ENCODE measurements at places on chromosomes 1 and 21.

- DNase-seq: no peak
Measured at GRCh38 chr1:176785791-176786190, 322.8 kb downstream of the PAPPA2 start.

DNA sequence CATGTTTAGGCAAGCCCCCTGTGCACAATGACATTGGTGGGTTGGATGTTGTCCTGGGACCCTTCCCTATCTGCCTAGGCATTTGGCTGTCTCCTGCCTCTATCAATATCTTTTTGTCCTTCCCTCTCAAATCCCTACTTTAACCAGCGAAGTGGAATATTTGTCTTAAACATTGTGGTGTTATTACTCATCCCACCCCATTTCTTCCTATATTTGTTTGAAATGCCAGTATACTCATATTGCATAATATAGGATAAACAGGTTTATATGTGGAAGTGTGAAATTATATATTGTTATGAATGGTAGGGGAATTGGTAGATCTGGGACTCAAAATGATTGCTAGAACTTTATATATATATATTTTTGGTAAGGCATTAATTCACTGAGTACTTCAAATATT, 80.0 kb downstream of the ADGRL2 start:
- DNase-seq: no peak

DNA sequence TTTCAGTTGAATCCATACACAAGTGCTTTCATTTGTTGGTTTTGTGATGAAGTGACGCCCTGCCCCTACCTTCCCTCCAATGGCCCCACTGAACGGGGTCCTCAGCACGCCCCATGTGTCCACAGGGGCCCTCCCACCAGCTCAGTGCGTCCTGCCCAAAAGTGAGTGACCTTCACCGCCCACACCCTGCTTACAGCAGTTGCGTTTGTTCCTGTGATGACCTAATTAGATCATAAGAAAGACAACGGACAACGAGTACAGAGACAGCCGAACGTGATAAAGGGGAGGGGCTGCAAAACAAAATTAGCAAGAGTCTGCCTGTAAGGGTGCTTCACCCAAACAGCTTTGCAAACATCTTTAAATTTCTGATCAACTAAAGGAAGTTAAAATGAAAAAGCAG, 38.2 kb upstream of the RIPK4 start:
- DNase-seq: no peak

- no peak for DNase-seq
Measured at GRCh38 chr1:30754684-30755171, 2.8 kb downstream of the LAPTM5 start.

GRCh38 chr1:198268784-198269645, 112.2 kb downstream of the NEK7 start:
- no peak for DNase-seq

DNA sequence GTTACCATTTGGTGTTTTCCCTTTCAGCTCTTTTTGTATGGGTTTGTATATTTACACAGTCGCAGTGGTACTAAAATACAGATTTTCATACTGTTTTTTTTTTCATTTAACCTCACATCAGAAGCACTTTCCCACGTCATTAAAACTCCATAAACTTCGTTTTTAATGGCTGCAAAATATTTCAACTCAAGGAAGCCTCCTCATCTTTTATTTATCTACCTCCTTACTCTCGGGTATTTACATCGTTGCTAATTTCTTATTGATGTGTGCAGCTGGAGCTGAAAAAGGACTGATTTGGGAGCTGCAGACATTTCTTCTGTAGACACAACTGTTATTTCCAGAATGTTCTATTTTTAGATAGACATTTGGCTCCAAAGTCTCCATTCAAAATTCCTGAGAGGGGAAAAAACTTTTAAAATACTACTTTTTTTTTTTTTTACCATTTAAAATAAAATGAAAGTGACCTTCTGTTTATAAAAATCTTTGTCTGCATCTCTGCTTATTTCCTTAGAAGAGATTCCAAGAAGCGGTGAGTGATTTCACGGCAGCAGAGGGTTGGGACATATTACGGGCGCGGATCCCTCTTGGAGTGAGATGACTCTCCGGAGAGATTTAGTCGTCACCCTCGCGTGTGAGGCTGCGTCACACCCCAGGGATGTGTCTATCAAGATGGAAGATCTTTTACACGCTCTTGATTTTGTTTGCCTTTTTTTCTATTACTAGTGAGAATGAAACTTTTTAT, 10.1 kb downstream of the RUNX3 start:
- DNase-seq: no peak

- DNase-seq: no peak
Measured at GRCh38 chr1:92754000-92754718, 30.7 kb downstream of the EVI5 start.

GRCh38 chr1:205495237-205495823, 9.1 kb upstream of the CDK18 start:
- no peak for DNase-seq

GRCh38 chr1:98172022-98172421, 251.2 kb upstream of the DPYD start:
- no peak for DNase-seq

DNA sequence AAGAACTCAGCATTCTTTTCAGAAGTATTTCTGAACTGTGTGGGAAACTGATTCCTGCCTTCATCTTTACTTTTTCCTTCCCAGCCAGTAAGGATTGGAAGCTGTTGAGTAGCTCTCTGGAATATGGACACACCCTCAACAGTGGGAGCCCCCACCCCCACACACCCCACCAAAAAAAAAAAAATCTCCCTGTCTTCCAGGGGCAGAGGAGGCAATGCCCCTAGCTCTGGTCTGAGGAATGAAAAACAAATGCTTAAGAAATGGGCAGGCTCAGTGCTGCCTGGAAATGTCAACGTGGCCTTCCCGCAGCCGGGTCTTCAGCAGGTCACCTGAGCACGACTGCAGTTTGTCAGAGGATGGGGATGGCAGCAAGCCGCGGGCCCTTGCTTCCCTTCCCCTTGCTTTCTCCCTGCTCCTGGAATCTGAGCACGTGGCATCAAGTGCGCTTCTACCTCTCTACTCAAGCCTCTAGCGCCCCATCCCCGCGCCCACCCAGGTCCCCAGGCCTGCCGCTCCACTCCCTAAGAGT, 479 bp downstream of the RGS16 start:
- no peak for DNase-seq

GRCh38 chr1:44784094-44785028, 3.6 kb downstream of the BEST4 start:
- no peak for DNase-seq

DNA sequence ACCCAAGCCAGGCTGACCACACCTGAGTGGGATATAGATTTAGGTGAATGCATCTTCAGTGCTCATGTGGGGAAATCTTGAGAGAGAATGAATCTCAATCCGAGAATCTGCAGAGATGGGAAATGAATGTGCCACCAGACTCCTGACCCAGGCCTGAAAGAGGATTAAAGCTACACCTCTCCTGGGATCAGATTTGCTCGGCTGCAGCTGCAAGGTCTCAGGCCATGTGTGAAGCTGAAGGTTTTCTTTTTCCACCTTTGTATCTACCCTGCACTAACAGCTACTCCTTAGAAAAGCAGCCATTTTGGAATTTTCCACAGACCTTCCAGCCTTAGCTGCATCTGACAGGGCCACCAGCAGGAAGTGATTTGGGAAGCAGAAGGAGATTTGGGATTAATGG, 18.3 kb downstream of the GPR3 start:
- no peak for DNase-seq

DNA sequence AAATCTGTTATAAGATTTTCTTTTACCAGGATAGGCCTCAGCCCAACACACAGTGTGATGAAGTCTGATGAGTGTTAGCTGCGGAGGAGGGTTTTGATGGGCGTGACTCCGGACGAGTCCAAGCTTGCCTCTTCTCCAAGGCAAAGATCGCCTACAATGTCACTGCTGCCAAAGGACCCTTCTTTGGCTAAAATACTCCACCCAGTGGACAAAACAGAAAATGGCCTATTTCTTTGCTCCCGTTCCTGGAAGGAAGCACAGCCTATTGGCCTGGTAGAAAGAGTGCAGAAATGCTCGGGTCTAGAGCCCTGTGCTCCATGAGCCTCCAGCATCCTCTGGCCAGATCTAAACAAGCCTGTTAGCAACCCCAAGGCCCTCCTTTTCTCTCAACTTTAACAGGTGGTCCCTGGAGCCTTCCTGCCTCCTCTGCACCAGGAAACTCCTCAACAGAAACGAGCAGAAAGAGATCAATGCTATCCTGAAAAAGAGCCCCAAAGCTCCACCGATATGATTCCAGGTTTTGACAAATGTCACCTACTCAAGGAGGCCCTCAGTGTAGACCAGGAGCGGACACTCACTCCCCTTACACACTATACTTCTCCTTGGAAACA, 3.4 kb upstream of the CASQ2 start:
- peak; percentile 66 for DNase-seq

DNA sequence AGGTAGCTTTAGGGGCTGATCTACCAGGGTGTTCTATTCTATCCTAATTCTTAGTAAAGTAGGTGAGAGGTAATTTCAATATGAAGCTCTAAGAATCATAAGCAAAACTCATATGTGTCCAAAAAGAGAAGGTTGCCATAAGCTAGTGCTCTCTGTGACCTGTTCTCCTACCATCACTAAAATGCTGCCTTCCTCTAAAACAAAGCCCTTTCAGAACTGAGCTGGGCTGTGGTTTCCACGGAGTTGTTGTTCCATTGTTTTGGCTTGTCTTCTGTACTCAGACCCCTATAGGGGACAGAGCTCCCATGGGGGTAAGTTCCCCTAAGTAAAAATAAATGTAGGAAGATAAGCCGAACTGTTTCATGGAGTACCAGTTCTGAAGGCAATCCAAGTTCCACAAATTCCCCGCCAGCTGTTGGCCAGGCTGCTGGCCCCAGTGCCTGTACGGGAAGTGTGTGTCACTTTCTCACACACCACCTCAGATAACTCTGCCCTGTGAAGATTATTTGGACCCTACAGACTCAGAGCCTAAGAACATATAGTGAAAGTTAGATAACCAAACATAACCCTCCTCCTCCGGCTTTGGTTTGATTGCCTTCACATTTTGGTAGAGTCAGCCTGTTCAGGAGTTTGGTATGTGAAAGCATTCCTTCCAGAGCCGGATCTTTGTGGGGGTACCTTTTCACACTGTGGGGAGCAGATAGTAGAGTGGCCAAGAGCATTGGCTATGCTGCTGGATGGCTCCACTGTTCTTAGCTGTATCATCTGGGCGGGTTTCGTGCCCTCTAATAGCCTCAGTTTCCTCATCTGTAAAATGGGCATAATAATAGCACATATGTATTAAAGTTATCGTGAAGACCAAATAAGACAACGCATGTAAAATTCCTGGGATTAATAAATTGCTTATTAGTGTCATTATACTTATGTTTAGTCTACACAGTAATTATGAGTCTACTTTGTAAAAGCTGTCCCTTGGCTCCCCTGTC, 10.8 kb downstream of the DPT start:
- no peak for DNase-seq

- no peak for DNase-seq
Measured at GRCh38 chr1:69510026-69510425, 57.7 kb upstream of the LRRC7 start.

GRCh38 chr1:151984313-151984956, 9.2 kb downstream of the S100A10 start:
- no peak for DNase-seq

GRCh38 chr1:93588955-93589354, 92.7 kb downstream of the BCAR3 start:
- no peak for DNase-seq

DNA sequence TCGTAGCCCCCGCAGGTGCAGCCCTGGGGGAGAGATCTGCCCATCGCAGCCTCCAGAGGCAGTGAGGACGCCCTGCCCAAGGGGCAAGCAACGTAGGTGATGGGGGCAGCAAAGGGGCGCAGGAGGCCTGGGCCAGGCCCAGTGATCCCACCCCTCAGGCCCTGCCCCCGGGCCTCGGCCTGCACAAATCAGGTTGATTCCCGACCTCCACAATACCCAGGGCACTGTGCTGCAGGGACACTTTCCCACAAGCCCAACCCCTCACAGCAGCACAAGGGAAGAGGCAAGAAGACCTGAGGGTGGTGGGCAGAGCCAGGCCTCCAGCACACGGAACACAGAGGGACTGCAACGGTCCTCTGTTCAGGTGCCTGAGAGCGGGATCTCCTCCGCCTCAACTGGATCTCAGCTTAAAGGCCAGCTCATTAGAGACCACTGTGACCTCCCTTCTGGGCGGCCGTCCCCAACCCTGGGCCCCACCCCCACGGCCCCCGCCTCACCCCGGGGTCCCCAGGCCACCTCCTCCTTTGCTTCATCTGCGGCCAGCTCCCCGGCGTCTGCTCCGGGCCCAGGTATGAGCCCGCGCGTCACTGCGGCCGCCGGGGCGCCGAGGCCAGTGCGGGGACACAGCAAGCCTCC, 812 bp upstream of the ARF1 start:
- DNase-seq: no peak

DNA sequence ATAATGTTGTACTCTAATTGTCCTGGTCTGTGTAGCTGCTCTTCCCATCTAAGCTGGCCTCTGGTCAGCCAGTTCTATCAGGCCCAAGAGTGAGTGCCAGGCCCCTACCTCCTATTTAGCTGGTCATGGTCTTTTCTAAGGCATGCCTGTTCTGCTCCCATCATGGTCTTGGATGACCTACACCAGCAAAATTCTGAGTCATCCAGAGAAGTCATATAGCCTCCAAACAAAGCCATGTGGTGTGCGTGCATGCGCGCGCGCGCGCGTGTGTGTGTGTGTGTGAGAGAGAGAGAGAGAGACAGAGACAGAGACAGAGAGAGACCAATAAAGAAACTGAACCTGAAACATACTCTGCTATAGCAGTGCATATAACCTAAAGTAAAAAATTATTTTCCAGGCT, 254.4 kb downstream of the BRINP2 start:
- no peak for DNase-seq

- DNase-seq: no peak
Measured at GRCh38 chr1:178271471-178271870, 177.6 kb downstream of the RASAL2 start.

DNA sequence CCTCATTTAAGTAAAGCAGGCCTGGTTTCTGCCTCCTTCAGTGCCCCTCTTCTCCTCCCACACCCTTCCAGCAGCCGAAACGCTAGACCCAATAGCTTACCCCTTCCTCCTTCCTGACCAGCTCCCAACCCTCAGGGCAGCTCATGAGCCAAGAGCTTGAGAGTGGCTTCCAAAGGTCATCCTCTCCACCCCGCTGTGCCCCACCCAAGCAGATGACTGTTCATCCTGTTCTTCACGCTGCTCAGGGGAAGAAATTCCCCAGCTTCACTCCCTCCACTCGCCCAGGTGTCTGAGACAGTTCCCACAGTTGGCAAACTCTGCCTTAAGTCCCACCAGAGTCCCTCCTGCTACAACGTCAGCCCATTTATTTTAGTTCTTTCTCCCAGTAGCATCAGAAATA, 23.4 kb downstream of the ARHGEF19 start:
- no peak for DNase-seq
